ENCODE measurements at places on chromosomes 12 and 14.

GRCh38 chr12:5806371-5807089 is 138.5 kb downstream of the ANO2 start:
- H3K27me3 ChIP-seq = no peaks in the 10 kb centered on the region
- no peak overlapping the region for H3K27ac ChIP-seq
- no peaks in the 10 kb centered on the region for H3K36me3 ChIP-seq

- H3K4me3 ChIP-seq = no peak overlapping the region
- H3K36me3 ChIP-seq = no peaks in the 10 kb centered on the region
- H3K4me1 ChIP-seq = no peaks in the 10 kb centered on the region
- H3K27me3 ChIP-seq = no peaks in the 10 kb centered on the region
- no peak for DNase-seq
Observed at GRCh38 chr12:69225251-69225910, 14.0 kb upstream of the CPSF6 start.

DNA sequence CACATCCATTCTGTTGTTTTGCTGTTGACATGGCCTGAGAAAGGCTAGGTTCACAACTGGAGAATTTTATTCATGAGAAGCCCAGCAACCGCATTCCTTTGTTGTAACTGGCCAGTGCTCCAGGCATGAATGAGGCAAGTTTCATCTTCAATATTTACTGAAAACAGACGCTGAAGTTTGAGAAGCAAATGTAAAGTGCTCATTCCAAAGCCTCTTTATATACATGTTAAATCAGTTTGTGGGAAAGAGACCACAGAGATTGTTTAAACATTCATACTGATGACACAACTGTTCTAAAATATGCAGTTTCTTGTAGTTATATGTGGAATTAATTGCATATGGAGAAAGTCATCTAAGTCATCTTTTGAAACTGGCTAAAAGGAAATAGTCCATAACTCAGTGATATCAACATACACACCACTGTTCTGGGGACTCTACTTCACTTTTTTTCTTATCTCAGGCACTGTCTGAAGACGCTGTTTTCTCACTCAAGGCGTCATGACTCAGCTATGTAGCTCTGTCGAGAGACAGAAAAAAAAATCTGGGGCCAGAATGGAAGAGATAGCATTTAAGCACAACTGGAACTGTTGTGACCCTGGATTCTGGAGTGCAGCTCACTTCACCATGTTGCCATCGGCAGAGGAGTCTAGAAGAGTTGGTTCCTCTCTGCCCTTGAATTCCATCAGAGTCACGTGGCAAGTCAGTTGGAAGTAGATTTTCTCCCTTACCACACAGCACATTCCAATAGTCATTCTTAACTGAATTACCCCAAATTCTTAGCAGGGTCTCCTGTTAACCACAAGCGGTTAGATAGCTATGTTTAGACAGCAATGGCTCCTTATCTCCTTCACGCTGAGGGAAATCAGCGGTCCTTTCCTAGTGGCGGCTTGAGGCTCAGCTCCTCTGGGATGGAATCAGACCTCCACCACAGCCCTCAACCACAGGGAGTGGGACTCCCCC is 258.4 kb upstream of the HMGA2 start:
- H3K27me3 ChIP-seq = no peaks in the 10 kb centered on the region
- H3K27ac ChIP-seq = no peak overlapping the region
- no peaks in the 10 kb centered on the region for H3K36me3 ChIP-seq
- no peak overlapping the region for H3K4me3 ChIP-seq

DNA sequence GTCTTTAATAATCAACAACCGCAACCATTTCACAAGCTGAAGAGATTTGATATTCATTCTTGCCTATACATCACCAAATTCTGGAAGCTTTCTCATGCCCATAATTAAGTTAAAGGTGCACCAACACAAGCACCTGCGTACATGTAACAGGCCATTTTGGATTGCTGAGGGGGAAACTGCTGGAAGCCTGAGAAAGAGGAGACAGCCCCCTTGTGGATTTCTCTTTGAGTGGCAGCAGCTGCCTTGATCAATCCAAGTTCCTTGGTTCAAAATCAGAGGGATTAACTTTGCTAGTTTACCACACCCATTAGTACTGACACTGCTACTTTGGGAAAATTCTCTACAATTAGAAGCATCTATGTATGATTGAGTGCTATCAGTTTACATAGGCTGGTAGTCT is 321.1 kb downstream of the NOVA1 start:
- H3K27ac ChIP-seq = no peak overlapping the region
- DNase-seq = no peak
- no peaks in the 10 kb centered on the region for H3K4me1 ChIP-seq
- H3K36me3 ChIP-seq = no peaks in the 10 kb centered on the region
- no peaks in the 10 kb centered on the region for H3K27me3 ChIP-seq

GRCh38 chr12:24795699-24796347 is 153.1 kb downstream of the BCAT1 start:
- no peak for DNase-seq
- no peak overlapping the region for H3K27ac ChIP-seq
- no peaks in the 10 kb centered on the region for H3K27me3 ChIP-seq
- peaks cover 4% of the 10 kb centered on the region for H3K4me1 ChIP-seq
- H3K36me3 ChIP-seq = no peaks in the 10 kb centered on the region
- no peak overlapping the region for H3K4me3 ChIP-seq

GRCh38 chr12:67919406-67919805 is 69.8 kb upstream of the IFNG-AS1 start:
- H3K36me3 ChIP-seq = no peaks in the 10 kb centered on the region
- no peak for DNase-seq
- no peaks in the 10 kb centered on the region for H3K4me1 ChIP-seq
- H3K27me3 ChIP-seq = no peaks in the 10 kb centered on the region
- H3K4me3 ChIP-seq = no peak overlapping the region
- no peak overlapping the region for H3K27ac ChIP-seq

GRCh38 chr14:75513911-75514672 is 8.2 kb upstream of the BATF start:
- H3K27me3 ChIP-seq = no peaks in the 10 kb centered on the region
- DNase-seq = no peak
- H3K4me1 ChIP-seq = no peaks in the 10 kb centered on the region
- H3K27ac ChIP-seq = no peak overlapping the region

DNA sequence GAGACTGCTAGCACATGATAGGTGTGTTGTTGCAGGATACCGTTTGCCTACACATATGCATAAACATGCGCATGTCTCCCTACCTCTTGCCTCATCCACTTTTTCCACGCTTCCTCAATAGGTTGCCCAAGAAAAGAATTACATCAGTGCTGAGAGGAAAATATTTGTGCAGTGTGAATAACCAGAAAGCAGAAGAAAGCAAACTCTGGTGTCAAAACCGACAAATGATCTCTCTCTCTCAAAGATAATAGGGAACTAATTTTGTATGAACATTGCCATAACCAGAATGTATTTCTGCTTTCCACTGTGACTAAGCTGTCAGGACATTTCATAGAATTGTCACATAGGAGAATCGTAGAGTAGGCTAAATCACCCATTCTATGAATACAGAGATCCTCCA is 1.3 kb downstream of the CLEC7A start:
- no peak for DNase-seq
- H3K4me3 ChIP-seq = no peak overlapping the region
- H3K27me3 ChIP-seq = no peaks in the 10 kb centered on the region
- H3K27ac ChIP-seq = no peak overlapping the region
- H3K4me1 ChIP-seq = peaks cover 4% of the 10 kb centered on the region
- H3K36me3 ChIP-seq = no peaks in the 10 kb centered on the region

- DNase-seq = no peak
- H3K4me1 ChIP-seq = peaks cover 5% of the 10 kb centered on the region
- no peak overlapping the region for H3K4me3 ChIP-seq
Observed at GRCh38 chr14:95452176-95452892, 64.1 kb downstream of the SYNE3 start.

GRCh38 chr12:126210448-126210847 is 1145.2 kb downstream of the AACS start:
- no peaks in the 10 kb centered on the region for H3K36me3 ChIP-seq
- H3K27me3 ChIP-seq = no peaks in the 10 kb centered on the region
- H3K4me3 ChIP-seq = no peak overlapping the region
- no peak overlapping the region for H3K27ac ChIP-seq
- H3K4me1 ChIP-seq = no peaks in the 10 kb centered on the region
- DNase-seq = no peak

DNA sequence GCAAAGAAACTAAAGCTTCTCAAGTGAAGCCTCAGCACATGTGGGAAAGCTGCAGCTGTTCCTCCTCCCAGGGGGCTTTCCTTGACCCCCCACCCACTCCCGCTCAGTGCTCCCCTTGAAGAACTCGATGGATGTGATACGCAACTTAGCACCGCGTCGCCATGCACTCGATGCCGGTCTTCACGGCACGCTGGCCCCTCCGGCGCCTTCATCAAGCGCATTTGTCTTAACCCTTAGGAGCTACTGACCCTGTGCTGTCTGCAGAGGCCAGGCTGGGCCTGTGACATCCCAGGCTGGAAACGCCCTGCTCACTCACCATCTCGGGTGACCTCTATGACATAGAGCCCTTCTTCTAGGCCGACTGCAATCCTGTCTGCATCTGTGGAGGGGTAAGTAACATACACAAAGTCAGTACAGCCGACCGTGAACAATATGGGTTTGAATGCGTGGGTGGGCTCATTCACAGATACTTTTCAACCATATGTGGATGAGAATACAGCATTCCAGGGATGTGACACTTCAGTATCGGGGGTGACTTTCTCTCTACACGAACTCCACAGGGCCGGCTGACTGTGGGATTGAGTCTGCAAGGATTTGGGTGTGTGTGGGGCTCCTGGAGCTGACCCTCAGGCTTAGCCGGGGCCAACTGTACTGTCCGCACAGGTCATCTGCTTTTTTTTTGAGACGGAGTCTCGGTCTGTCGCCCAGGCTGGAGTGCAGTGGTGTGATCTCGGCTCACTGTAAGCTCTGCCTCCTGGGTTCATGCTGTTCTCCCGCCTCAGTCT is 23.1 kb downstream of the AMN start:
- peaks cover 2% of the 10 kb centered on the region for H3K36me3 ChIP-seq
- no peak for DNase-seq
- H3K4me1 ChIP-seq = no peaks in the 10 kb centered on the region
- H3K27ac ChIP-seq = no peak overlapping the region
- H3K4me3 ChIP-seq = no peak overlapping the region

- H3K27ac ChIP-seq = no peak overlapping the region
- H3K4me3 ChIP-seq = no peak overlapping the region
- peak; percentile 6 for DNase-seq
- H3K36me3 ChIP-seq = no peaks in the 10 kb centered on the region
Observed at GRCh38 chr12:89968151-89968700, 259.6 kb upstream of the ATP2B1 start.

DNA sequence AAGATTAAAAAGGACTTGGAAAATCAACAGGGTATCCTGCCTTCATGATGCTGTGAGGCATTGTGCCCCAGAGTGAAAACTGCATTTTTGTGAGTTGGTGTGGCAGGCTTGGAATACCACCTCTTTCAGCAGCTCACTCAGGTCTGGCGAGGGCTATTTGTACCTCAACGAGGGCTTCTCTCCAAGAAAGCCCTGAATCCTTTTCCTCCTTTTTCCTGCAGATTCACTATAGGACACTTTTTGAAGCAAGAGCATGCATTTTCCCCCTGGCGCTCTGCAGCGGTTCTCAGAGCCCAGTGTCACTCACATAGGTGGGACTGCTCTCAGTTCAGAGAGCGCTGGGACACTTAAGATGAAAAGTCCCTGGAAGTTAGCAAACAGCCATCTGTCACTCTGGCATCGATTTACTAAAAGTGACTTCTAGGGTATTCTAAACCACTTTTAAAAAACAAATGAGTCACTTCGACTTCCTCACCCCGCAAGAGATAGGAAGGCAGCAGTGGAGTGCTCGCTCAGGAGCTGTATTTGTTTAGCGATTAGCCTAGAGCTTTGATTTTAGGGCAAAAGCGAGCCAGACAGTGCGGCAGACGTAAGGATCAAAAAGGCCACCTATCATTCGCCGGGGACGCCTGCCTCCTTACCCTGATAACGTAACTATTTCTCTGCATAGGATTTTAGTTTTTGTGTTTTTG is 782 bp upstream of the LGR5 start:
- H3K4me1 ChIP-seq = peaks cover 2% of the 10 kb centered on the region
- H3K36me3 ChIP-seq = no peaks in the 10 kb centered on the region
- peak; percentile 34 for DNase-seq
- H3K27ac ChIP-seq = no peak overlapping the region

DNA sequence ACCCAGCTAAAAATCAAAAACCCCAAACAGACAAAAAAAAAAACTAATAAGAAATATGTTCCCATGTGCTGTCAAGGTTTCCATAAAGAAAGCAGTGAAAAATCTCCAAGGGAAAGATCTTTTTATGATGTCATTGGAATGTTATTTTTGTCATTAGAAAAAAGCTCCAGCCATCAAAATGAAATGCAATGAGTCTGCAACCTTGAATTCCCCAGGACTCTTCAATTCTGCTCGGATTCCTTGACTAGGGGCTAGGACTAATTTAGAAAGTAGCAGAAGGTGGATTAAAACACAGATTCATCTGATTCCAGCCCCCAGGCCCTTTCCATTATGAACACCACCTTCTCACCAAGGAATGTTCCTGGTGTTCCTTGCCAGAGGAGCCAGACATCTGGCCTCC is 6.0 kb upstream of the PCNX1 start:
- H3K4me3 ChIP-seq = no peak overlapping the region
- no peaks in the 10 kb centered on the region for H3K36me3 ChIP-seq
- no peaks in the 10 kb centered on the region for H3K27me3 ChIP-seq
- DNase-seq = no peak
- no peak overlapping the region for H3K27ac ChIP-seq

DNA sequence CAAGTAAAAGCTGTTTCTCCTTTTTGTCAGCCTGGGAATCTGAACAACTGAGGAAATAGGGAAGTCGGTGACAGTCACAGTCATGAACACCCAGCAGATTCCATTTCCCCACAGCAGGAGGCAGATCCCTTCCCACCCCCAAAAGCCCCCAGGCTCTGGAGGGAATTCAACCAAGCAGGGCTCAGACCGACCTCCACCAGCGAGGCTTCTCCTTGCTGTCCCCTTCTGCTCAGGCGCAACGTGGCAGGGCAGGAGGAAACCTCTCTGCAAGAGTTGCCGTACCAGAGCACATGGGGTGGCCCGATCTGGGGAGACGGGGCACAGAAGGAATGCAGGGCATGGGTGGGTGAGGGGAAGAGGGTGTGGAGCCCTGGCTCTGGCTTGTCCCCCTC is 319 bp downstream of the GALNT6 start:
- no peaks in the 10 kb centered on the region for H3K4me1 ChIP-seq
- H3K27me3 ChIP-seq = no peaks in the 10 kb centered on the region
- DNase-seq = peak; percentile 62
- no peaks in the 10 kb centered on the region for H3K36me3 ChIP-seq
- no peak overlapping the region for H3K27ac ChIP-seq
- peak overlapping the region; percentile 65 for H3K4me3 ChIP-seq

DNA sequence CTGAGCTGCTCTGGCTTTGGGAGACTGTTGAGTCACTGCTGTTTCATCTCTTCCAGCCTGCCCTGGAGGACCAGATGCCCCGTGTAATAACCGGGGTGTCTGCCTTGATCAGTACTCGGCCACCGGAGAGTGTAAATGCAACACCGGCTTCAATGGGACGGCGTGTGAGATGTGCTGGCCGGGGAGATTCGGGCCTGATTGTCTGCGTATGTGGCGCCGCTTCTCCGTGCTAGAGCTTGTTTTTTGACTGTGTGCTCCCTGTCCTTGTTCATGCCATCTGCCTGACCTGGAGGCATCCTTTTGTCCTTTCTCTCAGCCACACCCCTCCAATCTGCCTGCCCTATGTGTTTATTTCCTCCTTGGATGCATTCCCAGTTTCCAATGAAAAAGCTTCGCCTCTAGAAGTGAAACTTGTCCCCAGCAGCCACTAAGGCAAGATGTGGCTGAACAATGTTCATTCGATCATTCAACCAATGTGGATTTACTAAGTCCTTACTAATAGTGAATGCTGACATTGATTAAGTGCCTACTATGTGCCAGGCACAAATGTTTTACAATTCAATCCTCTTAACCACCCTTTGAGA is 98.6 kb downstream of the NT5DC3 start:
- H3K27me3 ChIP-seq = no peaks in the 10 kb centered on the region
- H3K36me3 ChIP-seq = no peaks in the 10 kb centered on the region
- H3K27ac ChIP-seq = no peak overlapping the region
- no peak overlapping the region for H3K4me3 ChIP-seq
- peak; percentile 55 for DNase-seq
- no peaks in the 10 kb centered on the region for H3K4me1 ChIP-seq

Measured in kidney (tissue), 22 donors.